ACHN (cell line): ENCODE measurements at places on chromosomes 4 and X.

- DNase-seq, result no peak
These were observed 65.4 kb downstream of the ANKRD17 start for GRCh38 chr4:73193155-73193554.

- no peak for DNase-seq
These were observed 198.1 kb upstream of the F9 start for GRCh38 chrX:139332441-139332840.

DNA sequence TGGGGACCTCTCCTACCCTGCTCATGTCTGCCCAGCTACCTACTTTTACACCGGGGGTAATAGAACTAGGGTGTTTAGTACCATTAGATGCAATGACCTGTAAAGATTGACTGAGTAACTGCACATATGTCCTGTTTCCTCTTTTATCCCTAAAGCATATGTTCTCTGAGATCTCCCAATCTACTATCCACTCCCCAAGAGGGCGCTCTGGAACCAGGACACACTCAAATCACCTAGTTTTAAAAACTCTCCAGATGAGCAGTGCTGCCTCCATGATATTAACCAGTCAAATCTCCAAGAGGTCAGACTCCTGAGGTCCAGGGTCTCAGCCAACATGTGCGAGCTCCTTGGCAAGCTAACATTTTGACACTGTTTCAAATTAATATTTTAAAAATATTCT lies 87.0 kb upstream of the TSPAN5 start:
- peak; percentile 23 for DNase-seq

DNA sequence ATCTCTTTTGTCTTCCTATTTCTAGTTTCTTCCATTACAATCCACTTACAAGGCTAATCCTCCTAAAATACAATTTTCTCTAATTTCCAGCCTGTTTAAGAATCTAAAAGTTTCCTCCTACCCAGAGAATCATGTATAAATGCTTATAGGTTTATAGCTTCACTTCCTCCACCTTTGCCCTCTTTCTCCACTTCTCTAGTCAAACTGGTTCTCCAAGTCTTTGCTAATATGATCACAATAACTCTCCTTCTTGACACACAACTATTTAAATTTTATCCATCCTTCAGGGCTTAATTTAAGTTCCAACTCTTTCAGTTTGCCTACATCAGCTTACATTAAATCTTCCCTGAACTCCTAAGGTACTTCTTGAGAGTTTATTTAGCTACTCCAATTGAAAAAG lies 69.2 kb downstream of the RPS6KA6 start:
- no peak for DNase-seq

- DNase-seq, result no peak
These were observed 9.3 kb downstream of the NKX1-1 start for GRCh38 chr4:1396806-1397455.

DNA sequence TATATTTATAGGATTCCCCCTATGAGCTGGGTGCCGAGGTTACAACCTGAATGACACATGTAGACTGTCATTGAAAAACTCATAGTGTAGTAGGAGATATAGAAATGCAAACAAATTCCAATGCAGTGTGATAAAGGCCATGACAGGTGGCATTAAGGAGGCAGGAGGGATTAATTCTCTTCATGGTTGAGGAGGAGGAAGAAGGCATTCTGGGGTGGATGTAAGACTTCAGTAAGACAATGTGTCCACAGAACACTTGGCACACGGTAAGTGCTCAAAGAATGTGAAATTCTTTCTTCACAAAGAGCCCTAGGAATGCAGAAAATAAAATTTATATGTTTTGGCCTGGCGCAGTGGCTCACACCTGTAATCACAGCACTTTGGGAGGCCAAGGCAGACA lies 136.5 kb downstream of the RBM47 start:
- no peak for DNase-seq

DNA sequence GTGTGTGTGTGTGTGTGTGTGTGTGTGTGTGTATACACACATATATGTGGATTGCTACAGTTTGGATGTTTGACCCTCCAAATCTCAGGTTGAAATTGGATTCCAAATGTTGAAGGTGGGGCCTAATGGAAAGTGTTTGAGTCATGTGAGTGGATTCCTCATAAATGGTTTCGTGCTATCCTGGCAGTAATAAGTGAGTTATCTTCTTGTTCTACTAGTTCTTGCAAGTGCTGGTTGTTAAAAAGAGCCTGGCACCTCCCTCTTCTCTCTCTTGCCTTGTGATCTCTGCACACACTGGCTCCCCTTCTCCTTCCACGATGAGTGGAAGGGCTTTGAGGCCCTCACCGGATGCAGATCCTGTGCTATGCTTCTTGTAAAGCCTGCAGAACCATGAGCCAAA lies 344.1 kb downstream of the SH2D1A start:
- no peak for DNase-seq

- DNase-seq, result no peak
These were observed 130.5 kb downstream of the SMIM20 start for GRCh38 chr4:26044524-26044923.

DNA sequence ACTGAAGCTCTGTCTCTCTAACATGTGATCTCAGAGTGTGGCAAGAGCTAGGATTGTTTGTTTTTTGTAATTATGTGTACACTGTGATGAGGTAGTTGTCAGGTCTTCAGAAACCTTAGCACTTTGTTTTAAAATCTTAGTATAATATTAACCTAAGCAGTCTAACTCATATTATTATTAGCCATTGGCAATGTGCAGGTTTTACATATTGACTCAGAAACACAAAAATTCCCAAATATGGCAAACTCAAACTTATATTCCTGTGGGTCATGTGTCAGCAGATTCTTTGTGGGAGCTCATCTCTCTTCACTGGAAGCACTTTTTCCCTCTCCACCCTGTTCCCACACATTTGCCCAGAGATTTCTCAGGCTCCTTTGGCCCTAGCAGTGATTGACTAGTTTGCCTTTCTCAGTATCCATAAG lies 8.2 kb upstream of the PWWP3B start:
- DNase-seq, result no peak

DNA sequence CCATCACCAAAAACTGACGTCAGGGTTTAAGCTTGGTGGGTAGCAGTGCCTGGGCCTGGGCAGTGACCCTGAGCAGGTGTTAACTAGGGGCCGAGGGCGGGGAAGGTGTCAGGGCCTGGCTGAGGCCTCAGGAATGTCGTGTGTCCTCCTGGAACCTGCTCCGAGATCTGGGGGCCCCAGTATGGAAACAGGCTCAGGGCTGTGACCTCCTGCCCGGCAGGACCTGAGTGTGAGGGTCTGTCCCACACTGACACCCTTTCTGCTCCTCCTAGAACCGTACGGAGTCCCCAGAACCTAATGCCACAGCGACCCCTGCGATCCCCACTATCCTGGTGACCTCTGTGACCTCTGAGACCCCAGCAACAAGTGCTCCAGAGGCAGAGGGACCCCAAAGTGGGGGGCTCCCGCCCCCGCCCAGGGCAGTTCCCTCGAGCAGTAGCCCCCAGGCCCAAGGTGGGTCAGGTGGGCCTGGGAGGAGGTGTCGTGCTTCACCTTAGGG lies 741 bp downstream of the HGFAC start:
- DNase-seq, result no peak

DNA sequence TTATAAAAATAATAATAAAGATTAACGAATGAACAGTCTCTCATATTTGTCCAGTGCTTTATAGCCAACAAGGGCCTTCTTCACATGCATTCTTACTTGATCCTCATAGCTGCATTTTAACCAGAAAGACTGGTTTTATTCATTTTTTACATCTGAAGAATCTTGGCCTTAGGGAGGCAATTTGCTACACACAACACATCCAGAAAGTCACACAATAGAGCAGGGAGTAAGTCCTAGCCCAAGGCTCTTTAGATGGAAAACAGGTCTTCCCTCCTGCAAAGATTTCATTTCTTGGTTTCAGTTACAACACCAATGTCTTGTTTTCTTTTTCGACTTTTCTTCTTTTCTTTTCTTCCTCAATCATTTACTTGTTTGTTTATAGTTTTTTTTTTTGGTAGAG lies 13.0 kb upstream of the C1GALT1C1 start:
- DNase-seq, result no peak

GRCh38 chrX:29066516-29066915 lies 479.3 kb downstream of the IL1RAPL1 start:
- no peak for DNase-seq

DNA sequence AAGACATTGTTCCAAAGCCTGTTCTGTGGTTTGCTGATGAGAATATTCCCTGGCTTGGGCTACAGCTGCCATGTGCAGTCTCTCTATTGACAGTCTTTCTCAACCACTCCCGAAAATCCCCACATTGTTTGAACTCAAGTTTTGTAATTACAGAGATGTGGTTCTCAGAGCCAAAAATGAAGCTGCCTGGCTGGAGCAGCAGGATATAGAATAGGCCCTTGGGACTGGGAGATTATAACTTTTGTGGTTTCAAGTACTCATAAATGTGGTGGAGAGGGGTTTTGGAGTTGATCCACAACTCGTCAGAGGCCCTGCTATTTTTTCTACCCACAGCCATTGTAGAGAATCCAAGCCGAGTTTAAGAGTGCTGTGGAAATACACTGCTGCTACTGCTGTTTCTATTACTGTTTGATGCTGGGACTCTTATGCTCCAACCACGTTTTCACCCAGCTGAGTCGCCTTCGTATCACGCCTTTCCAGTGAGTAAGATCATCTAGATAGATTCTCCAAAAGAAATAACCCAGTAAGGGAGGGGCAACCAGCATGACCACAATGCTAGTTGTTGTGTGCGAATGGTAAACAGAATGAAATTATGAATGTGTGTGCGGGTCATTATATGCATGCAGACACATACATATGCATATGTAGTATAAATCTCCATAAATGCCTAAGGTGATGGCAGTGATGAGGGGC lies 57.1 kb upstream of the ATXN3L start:
- no peak for DNase-seq

DNA sequence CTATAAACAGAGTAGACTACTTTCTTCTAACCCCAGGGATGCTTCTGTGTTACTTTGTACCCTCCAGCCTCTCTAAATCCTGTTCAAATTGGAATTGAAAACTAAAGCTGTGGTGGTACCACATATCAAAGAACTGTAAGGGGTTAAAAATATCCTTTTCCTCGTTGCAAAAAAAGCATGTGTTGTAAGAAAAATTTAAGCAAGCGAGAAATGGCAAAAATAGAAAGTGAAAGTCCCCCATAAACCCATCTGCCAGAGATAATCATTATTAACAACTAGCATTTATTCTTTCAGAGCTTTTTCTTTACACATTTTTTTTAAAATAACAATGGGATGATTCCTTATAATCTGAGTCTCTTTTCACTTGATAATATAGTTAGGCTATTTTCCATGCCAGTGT lies 40.6 kb downstream of the TMEM164 start:
- DNase-seq, result no peak

- DNase-seq, result no peak
These were observed 628.8 kb downstream of the SPRY1 start for GRCh38 chr4:124025428-124025827.

GRCh38 chr4:61200916-61201526 lies 895 bp downstream of the ADGRL3 start:
- peak; percentile 1 for DNase-seq

GRCh38 chrX:106917830-106918500 lies 2.2 kb upstream of the CLDN2 start:
- DNase-seq, result peak; percentile 91

- no peak for DNase-seq
These were observed 33.2 kb upstream of the EDA2R start for GRCh38 chrX:66672106-66672505.

DNA sequence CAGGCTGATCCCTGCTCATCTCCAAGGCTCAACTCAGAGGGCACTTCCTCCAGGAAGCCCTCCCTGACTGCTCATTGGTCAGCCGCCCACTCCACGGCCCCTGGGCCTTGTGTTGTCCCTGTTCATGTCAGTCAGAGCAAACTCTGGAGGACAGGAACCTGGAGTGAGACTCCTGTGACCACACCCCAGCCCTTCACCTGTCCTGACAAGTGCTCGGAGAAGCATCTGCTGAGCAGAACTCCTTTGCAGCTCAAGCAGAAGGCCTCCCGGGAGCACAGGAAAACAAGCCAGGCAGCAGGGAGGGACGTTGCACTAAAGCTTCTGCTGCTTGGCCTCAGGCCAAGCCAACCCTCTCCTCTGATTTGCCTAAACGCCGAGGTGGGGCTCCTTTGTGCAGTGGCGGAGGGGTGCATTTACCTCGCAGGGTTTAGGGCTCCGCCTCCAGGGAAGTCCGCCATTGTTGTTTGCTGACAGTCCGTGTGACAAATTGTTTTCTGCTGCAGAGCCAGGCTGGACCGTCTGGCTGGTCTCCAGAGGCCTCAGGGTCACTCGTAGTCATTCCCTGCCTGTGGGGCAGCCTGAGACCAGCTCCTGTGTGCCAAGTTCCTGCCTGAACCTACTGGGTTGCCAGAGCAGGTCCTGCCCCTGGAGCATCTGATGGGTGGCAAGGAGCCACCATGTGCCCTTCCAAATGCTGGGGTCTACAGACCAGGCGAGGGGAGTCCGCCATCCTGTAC lies 61.8 kb downstream of the C4orf50 start:
- DNase-seq, result no peak

DNA sequence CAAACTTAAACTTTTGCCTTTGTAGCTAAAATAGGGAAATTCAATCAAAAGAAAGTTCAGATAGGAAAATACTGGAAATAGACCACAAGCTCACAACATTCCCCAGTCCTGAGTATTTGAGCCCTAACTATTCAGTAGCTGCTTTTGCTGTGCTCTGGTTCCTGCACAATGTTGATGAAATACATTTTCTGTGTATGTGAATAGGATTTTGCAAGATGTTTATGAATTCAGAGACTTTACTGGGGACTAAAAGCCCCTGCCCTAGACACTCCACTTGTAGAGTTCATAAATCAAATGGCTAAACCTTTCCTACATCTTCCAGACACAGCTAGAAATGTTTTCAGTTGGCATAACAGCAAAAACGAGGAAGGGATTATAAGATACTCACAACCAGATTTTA lies 105.9 kb downstream of the FBXO8 start:
- DNase-seq, result no peak

GRCh38 chr4:69858690-69859089 lies 1.3 kb downstream of the SULT1E1 start:
- DNase-seq, result no peak

DNA sequence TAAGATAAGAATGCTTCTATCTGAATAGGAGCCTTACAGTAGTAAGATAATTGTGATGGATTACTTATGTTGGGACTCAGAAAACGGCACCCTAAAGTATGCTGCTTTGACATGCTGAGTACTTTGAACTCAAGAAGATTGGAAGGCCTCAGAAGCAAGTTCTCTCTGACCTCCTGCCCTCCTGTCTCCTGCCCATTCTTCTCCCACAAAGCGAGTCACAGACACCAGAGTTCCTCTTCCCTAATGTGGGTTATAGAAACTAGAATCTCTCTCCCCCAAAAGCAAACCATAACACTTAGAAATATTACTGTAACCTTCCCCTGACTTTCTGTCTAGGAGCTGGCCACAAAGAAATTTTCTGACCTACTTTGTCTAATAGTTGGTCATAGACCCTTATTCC lies 76.5 kb downstream of the DDIT4L start:
- DNase-seq, result no peak

DNA sequence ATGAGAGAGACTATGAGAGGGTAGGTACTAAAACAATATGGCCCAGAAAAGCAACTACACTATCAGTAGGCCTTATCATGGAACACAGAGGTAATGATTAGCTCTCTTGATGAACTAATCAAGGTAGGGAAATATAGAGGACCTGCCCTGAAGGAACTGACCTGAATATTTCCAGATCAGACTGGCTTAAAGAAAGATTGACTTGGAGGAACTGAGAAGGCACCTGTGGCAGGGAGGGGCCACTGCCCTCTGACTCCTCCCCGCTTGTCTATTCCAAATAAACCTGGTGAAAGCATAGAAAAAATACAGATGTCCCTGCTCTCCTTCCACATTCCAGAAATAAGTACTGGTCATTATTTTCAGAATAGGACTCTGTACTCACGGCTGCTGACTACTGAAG lies 5.5 kb downstream of the RPS6KA6 start:
- DNase-seq, result no peak

GRCh38 chrX:119695535-119696050 lies 2.6 kb upstream of the SEPTIN6 start:
- no peak for DNase-seq
